Pancreas (tissue), 10 donors: ENCODE measurements at places on chromosomes 13 and 19. TPM values are rescaled to one million over a fixed set of nuclear protein-coding genes. Genes with fewer than 3 reads are reported as not detected.

Gene PRKCG
- 2.2 TPM for polyA plus RNA-seq

- H3K27ac ChIP-seq, result no peak overlapping the region
- no peaks in the 10 kb centered on the region for H3K36me3 ChIP-seq
- no peaks in the 10 kb centered on the region for H3K4me1 ChIP-seq
- no peak overlapping the region for H3K4me3 ChIP-seq
- DNase-seq, result no peak
Measured at GRCh38 chr13:95697052-95697680, 20.2 kb downstream of the DNAJC3 start.

GRCh38 chr13:38385153-38385891 is 35.7 kb downstream of the UFM1 start:
- H3K36me3 ChIP-seq, result no peaks in the 10 kb centered on the region
- H3K4me1 ChIP-seq, result no peaks in the 10 kb centered on the region
- H3K27me3 ChIP-seq, result no peaks in the 10 kb centered on the region
- H3K4me3 ChIP-seq, result no peak overlapping the region

Gene P2RY11
- 17.4 TPM for polyA plus RNA-seq

GRCh38 chr19:19443283-19443682 is 37.8 kb downstream of the GATAD2A start:
- no peaks in the 10 kb centered on the region for H3K27me3 ChIP-seq
- no peak overlapping the region for H3K27ac ChIP-seq
- no peaks in the 10 kb centered on the region for H3K36me3 ChIP-seq

- H3K27me3 ChIP-seq, result no peaks in the 10 kb centered on the region
- no peaks in the 10 kb centered on the region for H3K36me3 ChIP-seq
- no peak overlapping the region for H3K4me3 ChIP-seq
- H3K4me1 ChIP-seq, result no peaks in the 10 kb centered on the region
Measured at GRCh38 chr13:78060966-78061365, 142.3 kb upstream of the EDNRB start.

- H3K4me3 ChIP-seq, result no peak overlapping the region
- H3K4me1 ChIP-seq, result no peaks in the 10 kb centered on the region
- no peaks in the 10 kb centered on the region for H3K27me3 ChIP-seq
- DNase-seq, result no peak
- H3K36me3 ChIP-seq, result no peaks in the 10 kb centered on the region
Measured at GRCh38 chr19:7845390-7846154, 15.6 kb downstream of the EVI5L start.

DNA sequence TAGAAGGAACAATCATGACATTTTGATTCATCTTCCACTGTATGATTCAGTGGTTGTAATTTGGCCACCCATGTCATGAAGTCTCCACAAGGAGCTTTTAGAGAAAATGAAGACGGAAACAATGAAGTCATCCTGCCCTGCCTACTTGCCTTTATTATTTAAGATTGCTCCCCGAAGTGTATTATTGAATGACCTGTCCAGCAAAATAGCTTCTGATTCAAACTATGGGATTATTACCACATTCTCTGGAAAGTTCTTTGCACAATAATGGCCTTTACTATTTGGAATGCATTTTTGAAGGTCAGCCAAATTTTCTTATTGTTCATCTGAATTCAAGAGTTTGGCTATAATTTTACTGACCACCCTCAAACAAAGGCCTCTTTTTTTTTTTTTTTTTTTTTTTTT is 77.8 kb upstream of the RFC3 start:
- H3K4me1 ChIP-seq, result peaks cover 4% of the 10 kb centered on the region
- no peaks in the 10 kb centered on the region for H3K27me3 ChIP-seq
- H3K27ac ChIP-seq, result no peak overlapping the region
- no peak for DNase-seq
- H3K36me3 ChIP-seq, result no peaks in the 10 kb centered on the region
- H3K4me3 ChIP-seq, result no peak overlapping the region

DNA sequence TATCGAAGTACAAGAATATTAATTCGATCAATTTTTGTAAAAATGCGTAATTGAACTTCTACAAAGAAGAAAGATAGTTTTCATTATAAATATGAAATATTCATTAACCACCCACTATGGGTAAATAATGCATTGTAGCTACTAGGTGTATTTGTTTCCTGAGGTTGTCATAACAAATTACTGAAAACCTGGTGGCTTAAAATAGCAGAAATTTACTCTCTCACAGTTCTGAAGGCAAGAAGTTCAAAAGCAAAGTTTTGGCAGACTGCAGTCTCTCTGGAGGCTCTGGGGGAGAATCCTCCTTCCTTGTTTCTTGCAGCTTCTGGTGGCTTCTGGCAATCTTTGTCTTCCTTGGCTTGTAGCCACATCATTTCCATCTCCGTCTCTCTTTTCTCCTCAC is 99.2 kb upstream of the MIR17HG start:
- H3K27ac ChIP-seq, result no peak overlapping the region
- H3K27me3 ChIP-seq, result no peaks in the 10 kb centered on the region
- DNase-seq, result no peak
- H3K4me3 ChIP-seq, result no peak overlapping the region

- DNase-seq, result no peak
- no peaks in the 10 kb centered on the region for H3K36me3 ChIP-seq
- no peaks in the 10 kb centered on the region for H3K27me3 ChIP-seq
- H3K4me1 ChIP-seq, result peaks cover 15% of the 10 kb centered on the region
Measured at GRCh38 chr13:50123002-50123401, 107.8 kb downstream of the KCNRG start.

Gene ZNF227
- polyA plus RNA-seq, result 2.9 TPM

DNA sequence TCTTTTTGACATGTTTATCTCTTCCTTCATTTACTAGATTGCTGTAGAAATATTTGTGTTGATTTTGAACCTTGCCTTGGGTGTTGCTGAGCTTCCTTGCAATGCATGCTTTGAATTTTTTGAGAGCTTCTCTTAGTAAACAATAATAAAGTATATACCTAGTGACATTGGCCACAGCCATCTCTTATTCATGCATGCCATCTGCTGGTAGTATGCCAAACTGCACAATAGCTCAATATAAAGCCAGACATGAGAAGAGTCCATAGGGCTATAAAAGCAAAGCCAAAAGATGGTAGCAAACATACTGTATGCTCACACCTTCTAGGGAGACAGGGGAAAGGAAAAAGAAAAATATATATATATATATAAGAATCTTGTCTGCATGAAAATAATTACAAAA is 18.9 kb upstream of the ZSCAN5A start:
- no peak overlapping the region for H3K4me3 ChIP-seq
- no peaks in the 10 kb centered on the region for H3K27me3 ChIP-seq
- DNase-seq, result no peak
- H3K36me3 ChIP-seq, result no peaks in the 10 kb centered on the region

- H3K4me3 ChIP-seq, result no peak overlapping the region
- no peaks in the 10 kb centered on the region for H3K4me1 ChIP-seq
- no peaks in the 10 kb centered on the region for H3K36me3 ChIP-seq
- H3K27ac ChIP-seq, result no peak overlapping the region
- no peaks in the 10 kb centered on the region for H3K27me3 ChIP-seq
Measured at GRCh38 chr13:47114030-47114429, 217.2 kb upstream of the HTR2A start.

DNA sequence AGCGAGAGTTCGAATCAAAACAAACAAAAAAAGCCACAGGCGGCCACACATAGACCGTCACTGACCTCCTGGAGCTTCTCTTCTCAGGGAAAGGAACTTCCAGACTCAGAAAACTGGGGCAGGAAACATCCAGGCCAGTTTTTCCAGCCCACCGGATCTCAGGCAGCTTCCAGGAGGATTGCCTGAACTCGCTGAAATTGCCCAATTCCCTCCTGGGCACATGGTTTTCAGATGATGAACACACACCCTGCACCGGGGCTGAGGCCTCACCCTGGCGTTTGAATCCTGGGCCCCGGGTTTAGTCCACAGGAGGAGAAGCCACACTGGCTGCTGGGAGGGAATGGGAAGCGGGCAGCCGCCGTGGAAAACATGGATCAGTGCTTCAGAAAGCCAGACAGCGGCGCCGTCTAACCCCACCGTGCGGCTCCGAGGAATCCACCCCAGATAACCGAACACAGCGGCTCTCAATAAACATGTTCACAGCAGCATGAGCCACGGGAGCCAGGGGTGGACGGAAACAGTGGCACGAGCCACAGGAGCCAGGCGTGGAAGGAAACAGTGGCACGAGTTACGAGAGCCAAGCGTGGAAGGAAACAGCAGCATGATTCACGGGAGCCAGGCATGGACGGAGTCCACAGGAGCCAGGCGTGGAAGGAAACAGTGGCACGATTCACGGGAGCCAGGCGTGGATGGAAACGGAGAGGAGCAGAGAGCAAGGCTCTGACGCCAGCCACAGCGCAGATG is 18.2 kb upstream of the PTBP1 start:
- H3K4me3 ChIP-seq, result no peak overlapping the region
- no peaks in the 10 kb centered on the region for H3K36me3 ChIP-seq
- no peaks in the 10 kb centered on the region for H3K27me3 ChIP-seq
- DNase-seq, result no peak

Gene PSG6
- polyA plus RNA-seq, result not detected

DNA sequence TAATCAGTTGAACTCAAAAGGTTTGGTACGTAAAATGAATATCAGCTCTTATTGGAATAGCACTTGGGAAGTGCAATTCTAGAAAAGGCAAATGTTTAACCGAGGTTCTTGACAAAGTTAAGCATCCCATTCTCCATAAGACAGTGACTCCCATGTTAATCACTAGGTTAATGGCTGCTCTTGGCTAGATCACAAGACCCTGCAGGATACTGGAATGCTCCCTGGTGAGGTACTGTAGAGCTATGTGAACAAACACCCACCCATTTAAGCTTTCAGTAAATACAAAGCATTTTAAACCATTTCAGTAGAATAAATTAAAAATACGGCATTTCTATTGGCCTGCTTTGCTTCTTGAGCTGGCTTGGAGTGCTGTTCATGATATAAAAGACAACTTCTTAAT is 56.5 kb downstream of the TDRD3 start:
- no peak for DNase-seq
- no peak overlapping the region for H3K27ac ChIP-seq
- no peaks in the 10 kb centered on the region for H3K27me3 ChIP-seq
- no peaks in the 10 kb centered on the region for H3K4me1 ChIP-seq

Gene ESD
- polyA plus RNA-seq, result 24.4 TPM

DNA sequence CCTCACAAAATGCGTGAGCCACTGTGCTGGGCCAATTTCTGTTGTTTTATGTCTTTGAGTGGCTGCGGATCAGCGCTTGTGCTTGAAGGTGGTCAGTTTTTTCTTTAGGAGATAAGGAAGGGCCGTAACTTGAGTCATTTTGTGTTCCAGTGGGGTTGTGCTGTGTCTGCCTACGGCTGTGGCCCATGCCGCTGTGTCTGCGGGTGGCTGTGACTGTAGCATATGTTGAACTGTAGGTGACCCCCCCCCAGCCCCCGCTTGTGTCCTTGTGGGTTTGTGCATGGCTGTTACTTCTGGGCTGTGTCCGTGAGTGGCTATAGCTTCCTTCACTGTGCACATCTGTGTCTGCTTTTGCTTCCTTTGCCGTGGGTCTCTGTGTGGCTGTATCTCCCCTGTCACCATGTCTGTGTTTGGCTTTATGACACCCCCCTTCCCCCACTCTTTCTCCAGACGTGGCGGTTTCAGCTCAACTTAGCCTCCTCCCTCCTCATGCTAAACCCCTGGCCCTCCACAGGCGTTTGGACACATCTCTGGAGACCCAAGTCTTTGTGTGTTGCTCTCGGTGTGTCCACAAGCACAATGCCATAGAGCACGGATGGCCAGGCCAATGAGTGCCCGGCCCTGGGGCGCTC is 675 bp downstream of the PPP1R14A start:
- H3K27ac ChIP-seq, result no peak overlapping the region
- peaks cover 5% of the 10 kb centered on the region for H3K4me1 ChIP-seq
- no peaks in the 10 kb centered on the region for H3K27me3 ChIP-seq
- no peak for DNase-seq

DNA sequence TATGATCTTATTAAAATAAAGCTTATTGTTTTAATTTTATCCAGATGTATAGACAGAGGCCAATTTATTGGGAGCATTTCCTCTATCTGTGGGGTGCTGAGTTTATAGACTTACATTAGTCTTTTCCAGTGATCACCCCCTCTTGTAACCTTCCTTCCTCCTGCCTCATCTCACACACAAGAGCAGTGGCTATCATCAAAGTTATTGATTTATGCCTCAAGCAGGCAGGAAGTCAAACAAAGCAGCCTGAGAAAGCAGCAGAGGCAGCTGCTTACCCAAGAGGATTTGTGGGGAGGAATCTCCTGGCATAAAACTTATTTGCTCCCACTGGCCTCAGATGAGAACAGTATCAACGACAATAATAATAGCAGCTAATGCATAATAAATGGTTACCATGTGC is 26.3 kb upstream of the DCLK1 start:
- H3K27me3 ChIP-seq, result no peaks in the 10 kb centered on the region
- no peak for DNase-seq
- H3K36me3 ChIP-seq, result no peaks in the 10 kb centered on the region
- H3K4me3 ChIP-seq, result no peak overlapping the region

- H3K4me3 ChIP-seq, result no peak overlapping the region
- H3K4me1 ChIP-seq, result peaks cover under 1% of the 10 kb centered on the region
- peak overlapping the region; percentile 85 for H3K27ac ChIP-seq
- no peaks in the 10 kb centered on the region for H3K27me3 ChIP-seq
- no peaks in the 10 kb centered on the region for H3K36me3 ChIP-seq
- DNase-seq, result peak; percentile 79
Measured at GRCh38 chr19:289651-290371, 1.4 kb downstream of the PLPP2 start.

GRCh38 chr13:45269204-45269603 is 68.4 kb upstream of the KCTD4 start:
- no peaks in the 10 kb centered on the region for H3K36me3 ChIP-seq
- H3K4me3 ChIP-seq, result no peak overlapping the region
- no peaks in the 10 kb centered on the region for H3K27me3 ChIP-seq

DNA sequence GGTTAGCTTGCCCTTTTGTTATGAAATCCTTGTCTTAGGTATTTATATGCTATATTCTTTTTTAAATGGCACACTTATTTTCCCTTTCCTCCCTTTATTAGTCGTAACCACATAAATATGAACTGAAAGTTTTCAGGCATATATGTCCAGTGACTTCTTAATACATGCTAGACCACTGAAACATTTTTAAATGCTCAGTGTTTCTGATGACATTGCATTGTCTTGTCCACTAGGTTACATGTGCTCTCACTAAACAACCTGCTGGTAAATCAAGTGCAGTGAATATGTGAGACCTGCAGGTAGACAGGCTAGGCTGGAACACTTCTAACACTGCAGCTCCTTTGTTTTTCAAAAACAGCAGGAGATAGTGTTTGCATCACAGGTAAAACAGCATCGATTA is 332.6 kb upstream of the DACH1 start:
- H3K27ac ChIP-seq, result no peak overlapping the region
- no peaks in the 10 kb centered on the region for H3K27me3 ChIP-seq
- no peak overlapping the region for H3K4me3 ChIP-seq
- no peaks in the 10 kb centered on the region for H3K4me1 ChIP-seq
- DNase-seq, result no peak
- H3K36me3 ChIP-seq, result no peaks in the 10 kb centered on the region

Gene MBD3L2
- not detected for polyA plus RNA-seq
